ENCODE measurements at places on chromosomes 7 and 10.

DNA sequence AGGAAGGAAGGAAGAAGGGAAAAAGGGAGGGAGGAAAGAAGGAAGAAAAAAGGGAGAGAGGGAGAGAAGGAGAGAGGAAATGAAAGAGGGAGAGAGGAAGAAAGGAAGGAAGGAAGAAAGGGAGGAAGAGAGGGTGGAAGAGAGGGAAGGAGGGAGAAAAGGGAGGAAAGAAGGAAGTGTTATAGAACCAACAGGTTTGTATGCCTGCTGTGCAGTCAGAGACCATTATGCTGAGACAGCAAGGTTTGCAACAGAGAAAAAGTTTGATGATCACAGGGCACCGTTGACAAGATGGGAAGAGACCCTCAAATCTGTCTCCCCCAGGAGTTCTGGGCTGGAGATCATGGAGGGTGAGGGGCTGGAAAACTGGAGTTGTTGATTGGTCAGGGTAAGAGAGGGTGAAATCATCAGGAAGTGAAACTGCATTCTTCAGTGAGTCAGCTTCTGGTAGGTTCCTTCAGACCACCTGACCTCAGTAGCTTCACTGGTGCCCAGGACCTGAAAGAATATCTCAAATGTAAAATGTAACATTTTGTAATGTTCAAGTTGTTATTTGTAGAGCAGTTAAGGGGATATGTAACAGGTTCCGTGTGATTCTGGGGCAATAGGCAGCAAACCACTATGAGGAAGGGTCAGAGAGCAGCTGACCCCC, 76.3 kb downstream of the JCAD start:
- no peak for DNase-seq

DNA sequence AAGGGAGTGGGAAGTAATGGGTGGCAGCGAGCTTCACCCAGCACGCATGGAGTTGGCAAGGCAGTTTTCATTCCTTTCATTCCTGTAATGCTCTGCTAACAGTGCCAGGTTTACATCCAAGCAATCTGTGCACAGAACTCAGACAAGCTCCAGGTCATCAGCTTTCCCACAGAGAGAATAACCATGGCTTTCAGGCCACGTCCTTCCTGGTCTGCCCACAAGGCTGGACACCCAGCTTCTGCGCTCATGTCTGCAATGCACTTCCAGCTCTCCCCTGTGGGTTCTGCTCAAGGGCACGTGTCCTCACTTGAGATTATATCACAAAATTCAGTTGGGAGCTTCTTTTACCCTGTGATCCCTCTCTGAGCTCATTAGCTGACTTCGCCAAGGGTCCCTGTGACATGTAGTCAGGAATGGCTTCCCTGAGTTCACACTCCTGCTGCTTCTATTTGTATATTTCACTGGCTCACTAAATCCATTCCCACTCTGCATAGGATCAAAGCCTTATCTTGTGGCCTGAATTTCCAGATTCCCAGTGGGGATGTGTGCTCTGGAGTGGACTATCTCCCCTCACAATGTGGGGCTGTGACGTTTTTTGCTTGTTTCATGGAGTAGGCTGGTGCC, 18.6 kb downstream of the AKR1C2 start:
- DNase-seq = no peak

GRCh38 chr10:133275684-133276092, 980 bp downstream of the ADAM8 start:
- no peak for DNase-seq

- DNase-seq = no peak
Measured at GRCh38 chr10:47123716-47124288, 176.2 kb upstream of the GDF10 start.

DNA sequence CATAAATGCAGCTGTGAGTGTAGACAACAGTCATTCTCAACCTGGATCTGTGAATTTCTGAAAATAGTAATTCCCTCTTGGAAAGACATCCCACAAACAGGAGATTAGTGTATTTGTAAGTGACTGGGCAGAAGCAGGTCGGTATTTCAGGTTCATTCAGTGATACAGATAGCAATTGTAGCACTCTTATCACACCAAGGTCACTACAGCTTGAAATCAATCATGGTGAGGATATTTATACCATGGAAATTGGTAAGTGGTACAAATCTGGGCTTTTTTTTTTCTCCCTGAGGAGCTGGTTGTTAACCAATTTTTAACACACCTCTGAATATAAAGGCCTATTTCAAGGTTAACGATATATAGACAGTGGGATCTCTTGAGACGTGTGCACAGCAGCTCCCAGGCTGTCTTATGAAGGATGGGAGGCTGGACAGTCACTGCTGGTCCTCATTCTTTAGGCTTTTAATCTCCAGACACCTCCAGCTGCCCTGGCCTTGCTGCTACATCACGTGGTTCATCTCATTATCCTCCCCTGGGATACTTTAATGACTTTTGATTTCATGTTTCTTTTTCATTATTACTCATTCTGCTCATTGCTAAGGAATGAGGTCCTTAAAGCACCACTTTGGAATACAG, 87.1 kb downstream of the ITGA8 start:
- DNase-seq = no peak

DNA sequence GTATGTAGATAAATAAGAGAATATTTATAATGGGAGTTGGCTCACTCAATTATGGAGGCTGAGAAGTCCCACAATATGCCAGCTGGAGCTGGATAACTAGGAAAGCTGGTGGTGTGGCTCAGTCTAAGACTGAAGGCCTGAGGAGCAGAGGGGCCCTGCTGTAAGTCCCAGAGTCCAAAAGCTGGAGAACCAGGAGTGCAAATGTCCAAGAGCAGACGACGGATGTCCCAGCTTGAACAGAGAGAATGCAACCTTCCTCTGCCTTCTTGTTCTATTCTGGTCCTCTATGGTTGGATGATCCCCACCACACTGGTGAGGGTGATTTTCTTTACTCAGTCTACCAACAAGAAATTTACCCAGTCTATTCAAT, 13.2 kb downstream of the IL2RA start:
- DNase-seq = no peak

DNA sequence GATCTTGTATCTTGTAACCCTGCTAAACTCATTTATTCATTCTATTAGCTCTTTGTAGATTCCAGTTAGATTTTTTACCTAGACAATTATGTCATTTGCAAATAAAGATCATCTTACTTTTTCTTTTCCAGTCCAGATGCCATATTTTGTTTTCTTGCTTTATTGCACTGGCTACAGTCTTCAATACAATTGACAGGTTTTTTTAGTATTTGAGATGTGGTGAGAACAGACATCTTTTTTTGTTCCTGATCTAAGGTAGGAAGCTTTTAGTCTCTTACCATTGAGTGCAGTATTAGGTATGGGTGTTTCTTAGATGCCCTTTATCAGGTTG, 12.1 kb downstream of the SPRN start:
- DNase-seq = no peak

GRCh38 chr7:96685353-96685752, 24.3 kb downstream of the SEM1 start:
- no peak for DNase-seq

DNA sequence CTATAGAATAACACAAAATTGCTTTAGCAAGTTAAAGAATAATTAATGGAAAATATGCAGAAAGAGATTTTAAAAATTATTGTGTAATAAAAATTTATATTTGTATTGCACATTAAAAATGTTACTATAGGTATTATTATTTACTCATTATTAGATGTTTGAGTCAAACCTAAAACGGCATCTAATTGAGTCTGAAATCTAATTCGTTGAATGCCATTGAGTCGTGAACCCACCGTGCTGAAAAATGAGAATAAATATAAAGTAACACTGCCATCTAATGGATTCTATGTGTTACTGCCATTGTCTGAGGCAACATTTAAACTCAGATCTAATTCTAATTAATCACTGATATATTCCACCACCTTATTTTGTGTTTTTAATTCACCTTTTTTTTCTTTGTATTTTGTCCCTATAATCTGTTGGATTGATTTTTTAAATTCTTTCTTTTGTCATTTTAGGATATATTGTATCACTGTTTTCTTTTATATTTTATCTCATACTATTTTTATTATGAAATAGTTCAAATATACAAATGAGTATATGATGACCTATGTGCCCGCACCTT, 62.2 kb downstream of the SAMD9 start:
- no peak for DNase-seq

GRCh38 chr10:61744469-61744868, 81.7 kb downstream of the CABCOCO1 start:
- DNase-seq = no peak

DNA sequence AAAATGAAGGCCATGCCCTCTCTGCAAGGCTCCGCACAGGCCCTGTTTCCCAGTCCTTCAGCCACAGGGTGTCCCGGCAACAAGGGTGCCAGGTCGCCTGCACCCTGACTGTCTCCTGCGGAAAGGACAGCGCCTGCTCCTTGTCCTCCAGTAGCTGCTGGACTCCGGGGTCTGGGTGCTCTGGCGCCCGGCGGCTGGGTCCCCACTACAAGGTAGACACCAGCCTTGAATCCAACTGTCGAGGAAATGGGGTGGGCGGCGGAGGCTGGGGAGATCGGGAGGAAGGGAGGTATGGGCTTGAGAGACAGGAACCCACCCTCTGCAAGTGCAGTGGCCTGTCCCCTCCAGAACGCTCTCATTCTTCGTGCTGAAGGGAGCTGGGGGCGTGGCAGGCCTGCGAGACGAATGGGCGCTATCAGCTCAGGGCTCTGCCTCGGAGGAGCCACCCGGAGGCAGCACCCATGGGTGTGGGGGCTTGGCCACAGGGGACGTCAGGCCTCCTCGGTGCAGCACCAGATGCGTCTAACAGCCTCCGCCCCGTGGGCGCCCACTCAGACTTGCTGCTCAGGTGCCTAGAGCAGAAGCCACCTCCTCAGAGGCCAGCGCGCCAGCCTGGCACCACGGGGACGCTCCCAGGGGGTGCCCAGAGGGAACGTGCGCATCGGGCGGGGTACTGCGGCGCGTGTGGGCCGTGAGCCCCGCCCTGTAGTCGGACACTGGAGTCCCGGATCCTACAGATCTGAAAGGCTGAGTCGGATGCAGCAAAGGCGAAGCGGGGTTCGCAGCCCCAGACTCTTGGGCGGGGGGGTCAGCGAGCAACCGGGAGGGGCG, 15.6 kb downstream of the ADAM8 start:
- no peak for DNase-seq

DNA sequence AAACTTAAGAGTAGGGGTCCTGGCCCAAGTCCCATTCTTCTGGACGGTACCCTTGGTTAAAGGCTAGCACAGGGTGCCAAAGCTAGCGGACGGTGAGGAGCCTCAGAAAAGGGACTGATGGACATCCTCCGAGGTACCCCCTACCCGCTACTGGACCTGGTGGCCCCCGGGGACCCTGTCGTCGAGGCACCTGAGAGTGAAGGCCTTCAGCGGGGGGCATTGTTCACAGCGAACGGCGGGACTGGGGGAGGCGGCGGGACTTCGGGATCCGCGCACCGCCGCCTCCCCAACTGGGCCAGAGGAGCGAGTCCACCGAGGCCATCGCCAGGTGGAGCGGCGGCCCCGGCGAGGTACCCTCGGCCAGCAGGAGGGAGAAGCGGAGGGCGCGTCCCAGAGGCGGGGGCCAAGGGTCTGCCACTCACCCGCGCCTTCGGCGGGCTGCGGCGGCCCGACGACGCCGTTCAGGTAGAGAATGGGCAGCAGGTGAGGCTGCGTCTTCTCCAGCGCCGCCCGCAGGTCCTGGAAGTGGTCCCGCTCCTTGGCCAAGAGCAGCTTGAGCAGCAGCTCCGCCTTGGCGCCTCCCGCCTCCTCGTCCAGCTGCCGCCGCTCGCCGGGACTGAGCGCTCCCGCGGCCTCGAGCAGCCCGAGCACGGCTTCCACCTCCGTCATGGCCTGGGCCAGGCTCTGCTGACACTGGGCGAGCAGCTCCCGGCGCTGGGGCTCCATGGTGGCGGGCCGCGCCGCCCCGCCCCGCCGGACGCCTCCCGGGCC, 575 bp downstream of the DLG5 start:
- no peak for DNase-seq

DNA sequence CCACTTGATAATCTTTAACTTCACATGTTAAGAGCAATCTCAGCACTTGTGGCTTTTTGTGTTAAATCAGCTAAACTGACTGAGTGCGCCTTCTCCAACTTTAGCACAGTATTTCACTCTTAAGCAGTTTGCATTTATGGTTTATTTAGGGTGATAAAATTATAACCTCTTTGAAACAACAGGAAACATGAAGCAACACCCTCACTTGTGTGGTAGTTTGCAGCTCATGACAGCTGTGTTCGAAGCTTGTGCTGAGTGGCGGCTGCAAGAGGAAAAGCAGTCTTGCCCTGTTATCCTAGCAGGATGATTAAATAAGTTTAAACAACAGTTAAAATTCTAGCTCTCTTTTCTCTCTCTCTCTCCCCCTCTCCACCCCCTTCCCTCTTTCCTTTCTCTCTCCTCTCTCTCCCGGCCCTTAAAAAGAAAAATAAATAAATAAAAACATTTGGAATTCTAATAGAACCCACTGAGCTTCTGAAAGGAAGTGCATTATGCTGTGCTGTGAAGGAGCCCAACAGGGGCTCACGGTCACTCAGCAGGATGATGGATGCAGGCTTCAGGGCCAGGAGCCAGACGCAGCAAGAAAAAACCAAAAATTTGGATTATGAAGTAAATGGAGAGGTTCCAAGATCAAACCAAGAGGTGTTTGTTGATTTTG, 25.2 kb downstream of the OGDH start:
- DNase-seq = no peak

DNA sequence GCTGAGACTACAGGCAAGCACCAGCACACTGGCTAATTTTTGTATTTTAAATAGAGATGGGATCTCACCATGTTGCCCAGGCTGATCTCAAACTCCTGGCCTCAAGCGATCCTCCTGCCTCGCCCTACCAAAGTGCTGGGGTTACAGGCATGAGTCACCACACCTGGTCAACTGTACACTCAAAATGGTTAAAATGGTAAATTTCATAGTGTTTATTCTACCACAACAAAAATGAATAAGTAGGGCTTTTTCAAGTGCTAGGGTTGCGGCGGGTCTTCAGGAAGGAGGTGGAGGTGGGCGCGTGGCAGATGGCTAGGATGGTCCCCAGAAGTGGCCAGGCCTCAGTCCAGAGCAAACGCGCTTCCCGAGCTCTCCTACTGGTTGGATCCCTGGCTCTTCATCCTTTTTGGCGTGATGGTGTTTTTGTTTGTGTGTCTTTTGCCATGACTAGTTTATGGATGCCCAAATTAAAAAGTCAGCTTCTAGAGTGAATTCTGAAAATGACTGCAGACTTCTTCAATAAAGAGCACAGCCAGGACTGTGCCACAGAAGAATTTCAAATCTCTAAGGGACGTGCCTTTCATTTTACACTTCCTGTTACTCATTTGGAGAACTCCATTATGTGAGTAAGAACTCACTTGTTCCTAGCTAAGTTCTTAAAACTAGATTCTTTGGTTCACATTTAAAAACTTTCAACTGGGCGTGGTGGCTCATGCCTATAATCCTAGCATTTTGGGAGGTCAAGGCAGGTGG, 73.9 kb downstream of the TMEM130 start:
- no peak for DNase-seq

DNA sequence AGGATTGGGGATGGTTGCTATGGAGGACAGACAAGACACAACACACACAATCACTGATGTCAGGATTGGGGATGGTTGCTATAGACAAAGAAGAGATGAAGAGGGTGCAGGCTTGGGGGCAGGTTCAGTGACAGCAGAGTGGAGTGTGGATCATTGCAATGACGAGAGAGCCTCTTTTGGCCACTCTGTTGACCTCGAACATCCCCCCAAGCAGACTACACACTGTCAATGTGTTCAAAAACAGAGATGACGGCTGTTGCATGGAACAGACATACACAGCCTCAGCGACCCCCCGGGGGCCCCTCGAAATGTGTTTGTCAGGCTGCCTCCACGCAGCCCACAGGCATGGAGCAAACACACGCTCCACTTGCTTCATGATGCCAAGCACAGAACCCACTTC, 133.0 kb downstream of the PTPRN2 start:
- no peak for DNase-seq

GRCh38 chr10:86288695-86289576, 77.7 kb downstream of the GRID1 start:
- DNase-seq = no peak

- no peak for DNase-seq
Measured at GRCh38 chr7:27053153-27053552, 42.6 kb downstream of the HOXA1 start.
